ENCODE measurements at places on chromosomes 1 and 21.

DNA sequence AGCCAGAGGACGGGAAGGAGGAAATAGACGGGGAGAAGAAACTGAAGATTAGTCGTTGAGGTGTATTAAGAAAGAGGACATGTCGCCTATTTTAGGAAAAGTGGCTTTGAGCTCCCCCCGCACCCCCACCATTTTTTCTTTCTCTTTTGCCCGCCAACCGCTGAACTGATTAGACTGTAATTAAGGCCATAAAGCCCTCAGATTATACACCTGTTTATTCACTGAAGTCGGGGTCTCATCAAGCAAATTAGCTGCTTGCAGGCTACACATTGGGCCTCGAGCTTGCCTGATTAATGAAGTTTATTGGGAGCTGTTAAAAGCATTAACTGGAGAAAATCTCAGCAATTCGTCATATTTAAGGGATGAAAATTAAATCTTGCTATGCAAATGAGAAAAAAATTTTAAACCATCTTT, 119.4 kb upstream of the RRP15 start:
- DNase-seq = no peak

DNA sequence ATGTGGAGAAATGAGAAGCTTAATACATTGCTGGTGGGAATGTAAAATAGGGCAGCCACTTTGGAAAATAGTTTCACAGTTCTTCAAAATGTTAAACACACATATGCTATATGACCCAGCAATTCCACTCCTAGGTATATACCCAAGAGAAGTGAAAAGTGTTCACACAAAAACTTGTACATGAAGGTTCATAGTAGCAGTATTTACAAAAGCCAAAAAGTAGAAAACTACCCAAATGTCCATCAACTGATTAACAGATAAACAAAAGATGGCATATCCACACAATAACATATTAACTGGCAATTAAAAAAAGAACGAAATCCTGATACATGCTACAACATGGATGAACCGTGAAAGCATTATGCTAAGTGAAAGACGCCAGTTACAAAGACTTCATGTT, 33.7 kb downstream of the ARHGEF11 start:
- DNase-seq = no peak

DNA sequence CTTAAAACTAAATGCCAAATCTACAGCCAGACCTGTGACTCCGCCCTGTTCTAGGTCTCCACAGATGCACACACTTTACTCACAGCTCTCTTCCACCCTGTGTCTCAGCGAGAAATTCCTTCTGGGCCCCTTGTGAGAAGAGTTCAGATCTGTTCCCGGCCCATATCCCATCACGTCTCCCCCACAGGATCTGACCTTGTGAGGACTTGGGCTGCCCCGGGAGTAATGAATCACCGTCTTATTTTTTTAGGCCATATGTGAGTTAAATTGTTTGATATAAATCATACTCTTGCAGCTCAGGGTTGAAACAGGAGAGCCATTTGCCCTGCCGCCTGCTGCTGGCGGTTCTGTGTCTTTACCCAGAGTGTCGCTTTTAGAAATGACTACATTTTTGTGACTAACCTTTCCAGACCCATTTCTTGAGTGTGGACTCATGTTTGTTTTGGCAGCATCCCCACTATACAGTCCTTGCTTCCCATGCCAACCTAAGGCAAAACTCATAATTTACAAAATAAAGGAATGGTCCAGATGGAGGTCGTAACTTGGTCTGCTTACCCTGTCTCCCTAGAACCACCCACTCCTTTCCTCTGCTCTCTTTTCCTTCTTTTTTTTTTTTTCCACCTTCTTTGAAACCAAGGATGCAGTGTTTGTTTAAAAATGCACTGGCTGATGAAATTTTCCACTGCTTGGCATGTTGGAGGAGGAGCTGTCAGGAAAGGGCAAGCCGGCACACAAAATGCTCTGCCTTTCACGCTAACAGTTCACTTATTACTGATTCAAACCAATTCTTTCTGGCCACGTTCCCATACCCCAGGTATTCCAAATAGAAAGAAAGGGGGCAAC, 98.0 kb upstream of the C1orf105 start:
- peak; percentile 95 for DNase-seq

- no peak for DNase-seq
These were observed 142.5 kb downstream of the TIAM1 start for GRCh38 chr21:31201548-31201947.

DNA sequence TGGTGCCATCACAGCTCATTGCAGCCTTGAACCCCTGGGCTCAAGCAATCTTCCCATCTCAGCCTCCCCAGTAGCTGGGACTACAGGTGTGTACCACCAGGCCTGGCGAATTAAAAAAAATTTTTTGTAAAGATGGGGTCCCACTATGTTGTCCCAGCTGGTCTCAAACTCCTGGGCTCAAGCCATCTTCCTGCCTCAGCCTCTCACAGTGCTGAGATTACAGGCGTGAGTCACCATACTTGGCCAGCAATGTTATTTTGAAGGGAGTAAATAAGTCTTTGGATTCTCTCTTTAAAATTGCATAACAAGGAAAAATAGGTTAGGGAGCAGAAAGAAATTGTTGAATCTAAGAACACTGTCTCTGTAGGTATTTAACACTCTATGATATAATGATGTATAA, 111.3 kb downstream of the RPS6KC1 start:
- peak; percentile 58 for DNase-seq

GRCh38 chr1:161185282-161185682, 8.0 kb upstream of the B4GALT3 start:
- peak; percentile 67 for DNase-seq

DNA sequence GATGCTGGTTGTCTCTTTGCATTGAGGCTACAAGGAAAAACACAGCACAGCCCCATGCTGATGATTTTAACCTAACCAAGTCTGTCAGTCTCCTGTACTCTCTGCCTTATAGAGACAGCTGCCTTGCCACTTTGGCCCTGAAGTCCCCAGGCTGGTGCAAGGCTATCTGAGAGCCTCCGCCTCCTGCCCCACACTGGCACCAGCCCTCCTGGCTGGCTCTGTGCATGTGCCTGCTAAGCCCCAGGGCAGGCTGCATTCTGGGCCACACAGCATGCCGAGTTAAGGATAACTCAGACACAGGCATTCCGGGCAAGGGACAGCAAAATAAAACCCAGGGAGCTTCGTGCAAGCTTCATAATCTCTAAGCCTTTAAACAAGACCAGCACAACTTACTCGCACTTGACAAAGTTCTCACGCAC, 910 bp downstream of the RUNX1 start:
- peak; percentile 77 for DNase-seq

DNA sequence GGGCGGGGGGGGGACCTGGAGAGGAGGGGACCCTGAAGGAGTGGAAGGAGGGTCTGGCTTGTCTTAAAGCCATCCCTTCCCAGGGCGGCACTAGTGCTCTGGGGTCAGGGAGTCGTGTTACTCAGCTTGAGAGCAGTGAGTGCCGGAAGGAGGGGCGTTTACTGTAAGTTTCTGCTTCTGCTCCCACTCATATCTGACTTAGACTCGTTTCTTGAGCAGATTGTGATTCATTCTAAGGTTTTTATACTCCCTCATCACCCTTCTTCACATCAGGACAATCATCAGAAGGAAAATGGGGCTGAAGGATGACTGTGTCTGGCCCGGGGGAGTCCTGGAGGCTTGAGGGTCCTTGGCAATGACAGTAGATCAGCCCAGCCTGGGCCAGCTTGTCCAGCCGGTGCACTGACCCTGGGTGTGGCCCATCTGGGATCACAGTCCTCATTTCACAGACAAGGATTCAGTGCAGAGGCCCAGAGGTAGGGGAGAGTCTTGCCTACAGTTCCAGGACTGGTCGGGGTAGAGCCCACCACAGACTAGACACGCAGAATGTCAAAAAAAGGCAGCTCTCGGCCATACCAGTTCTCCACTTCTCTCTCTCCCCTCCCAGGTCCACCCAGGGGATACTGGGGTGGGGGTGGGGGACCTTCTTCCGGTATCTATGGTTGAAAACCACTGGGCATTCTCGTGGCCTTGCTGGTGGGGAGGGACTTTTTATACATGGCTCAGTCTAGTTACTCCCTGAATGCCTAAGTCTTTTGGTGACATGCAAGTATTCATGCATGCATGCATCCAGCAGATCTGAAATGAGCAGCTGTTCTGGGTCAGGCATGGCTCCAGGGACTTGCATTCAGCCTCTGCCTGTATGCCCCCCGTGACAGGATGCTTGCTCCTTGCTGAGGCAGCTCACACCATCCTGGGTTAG, 5.1 kb downstream of the TNFRSF8 start:
- DNase-seq = peak; percentile 73

DNA sequence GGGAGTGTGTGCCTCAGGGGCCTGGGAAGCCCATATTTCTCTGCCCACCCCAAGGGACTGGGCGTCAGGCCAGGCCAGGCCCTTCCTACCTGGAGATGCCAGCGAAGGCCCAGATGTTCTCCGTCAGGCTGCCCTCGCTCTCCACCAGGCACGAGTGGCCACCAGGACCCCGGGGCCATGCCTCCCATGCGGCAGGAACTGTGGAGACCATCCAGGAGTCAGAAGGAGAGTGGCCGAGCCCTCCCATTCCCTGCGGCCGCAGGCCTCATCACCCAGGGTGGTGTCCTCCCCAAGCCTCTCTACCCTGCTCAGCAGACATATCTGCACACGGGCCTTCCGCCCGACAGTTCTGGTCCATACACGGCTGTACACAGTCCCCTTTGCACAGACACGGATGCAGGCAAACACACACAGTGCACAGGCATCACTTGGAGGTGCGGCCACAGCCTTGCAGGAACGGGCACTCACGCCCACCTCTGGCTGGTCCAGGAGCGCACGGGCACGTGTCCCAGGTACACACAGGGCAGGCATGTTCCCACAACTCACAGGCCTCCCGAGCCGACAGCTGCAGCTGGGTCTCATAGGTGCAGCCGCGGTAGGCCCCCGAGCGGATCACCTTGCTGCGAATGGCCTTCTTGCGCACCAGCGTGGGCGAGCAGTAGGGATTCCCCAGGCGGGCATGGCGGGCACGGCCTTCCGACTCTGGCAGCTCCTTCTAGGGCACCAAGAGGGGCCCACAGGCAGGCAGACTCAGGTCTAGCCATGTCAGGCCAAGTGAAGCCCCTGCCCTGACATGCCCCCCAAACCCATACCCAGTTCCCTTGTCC, 5.9 kb upstream of the KIF17 start:
- no peak for DNase-seq

- DNase-seq = peak; percentile 48
These were observed 7.6 kb upstream of the TIE1 start for GRCh38 chr1:43293176-43293575.

DNA sequence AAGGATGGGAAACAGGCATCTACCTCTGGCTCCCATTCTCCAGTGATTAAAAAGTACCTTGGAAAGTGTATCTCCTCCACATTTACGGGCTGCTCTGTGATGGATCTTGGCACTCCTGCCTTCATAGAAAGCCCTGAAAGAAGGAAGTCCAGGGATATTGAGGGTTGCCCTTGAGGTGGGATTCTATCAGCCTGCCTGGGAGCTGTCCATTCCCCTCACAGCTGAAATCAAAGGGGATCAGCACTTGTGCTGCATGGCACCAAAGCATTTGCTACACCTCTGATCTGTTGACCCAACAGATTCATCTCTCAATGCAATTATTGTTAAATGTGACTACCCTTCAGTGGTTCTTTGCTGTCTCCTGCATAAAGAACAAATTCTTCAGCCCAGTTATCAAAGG, 442.0 kb upstream of the RUNX1 start:
- no peak for DNase-seq

GRCh38 chr1:61083013-61083806, 849 bp downstream of the NFIA start:
- DNase-seq = peak; percentile 42

DNA sequence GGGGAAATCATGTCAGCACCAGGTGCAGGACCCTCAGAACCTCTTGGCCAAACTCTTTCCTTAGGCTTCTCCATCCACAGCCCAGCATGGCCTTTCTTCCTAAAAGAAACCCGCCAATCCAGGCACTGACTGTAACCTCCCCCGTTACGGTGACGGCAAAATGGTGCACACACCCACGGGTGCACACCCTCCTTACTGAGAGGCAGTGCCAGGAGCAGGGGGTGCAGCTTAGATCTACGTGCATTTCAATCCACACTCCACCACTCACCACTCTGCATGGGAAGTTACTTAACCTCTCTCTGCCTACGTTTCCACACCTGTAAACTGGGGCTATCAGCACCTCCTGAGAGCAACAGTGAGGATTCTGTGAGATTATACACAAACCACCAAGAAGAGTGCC, 31.0 kb downstream of the SUSD4 start:
- DNase-seq = no peak

- DNase-seq = peak; percentile 99
These were observed 1.3 kb upstream of the DNAJC16 start for GRCh38 chr1:15525050-15526020.

DNA sequence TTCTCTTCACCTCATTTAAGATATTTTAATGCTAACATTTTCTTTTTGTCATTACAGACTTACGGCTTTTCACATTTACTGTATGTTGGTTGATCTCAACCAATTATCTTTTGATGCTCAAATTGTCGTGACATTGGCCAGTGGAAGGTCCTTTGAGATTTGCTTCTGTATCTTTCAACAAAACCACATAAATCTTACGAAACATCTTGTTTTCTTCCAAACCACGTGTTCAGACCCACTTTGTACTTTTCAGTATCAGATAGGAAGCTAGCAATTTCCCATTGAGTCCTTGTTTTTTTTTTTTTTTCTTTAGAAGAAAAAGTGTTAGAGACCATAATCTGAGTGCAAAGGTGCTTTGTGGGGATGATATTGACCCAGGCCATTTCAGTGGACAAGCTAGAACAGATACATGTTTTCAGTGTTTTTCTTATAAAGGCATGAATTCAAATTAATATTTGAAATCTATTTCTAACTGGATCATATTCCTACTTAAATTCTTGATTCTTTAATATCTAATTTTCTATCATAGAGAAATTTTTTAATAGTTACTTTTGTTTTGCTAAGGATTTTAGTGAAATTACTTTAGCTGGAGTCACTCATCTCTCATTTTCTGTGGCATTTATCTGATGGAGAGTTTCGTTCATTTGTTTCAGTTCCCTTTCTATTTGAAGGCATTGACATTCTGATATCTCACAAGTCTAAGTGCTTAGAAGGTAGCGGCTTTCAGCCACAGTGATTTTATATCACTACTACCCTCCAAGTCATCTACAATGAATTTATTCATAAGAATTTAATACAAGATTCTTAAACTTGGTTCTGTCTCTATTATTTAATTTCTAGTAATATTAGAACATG, 26.7 kb downstream of the ATG4C start:
- no peak for DNase-seq

DNA sequence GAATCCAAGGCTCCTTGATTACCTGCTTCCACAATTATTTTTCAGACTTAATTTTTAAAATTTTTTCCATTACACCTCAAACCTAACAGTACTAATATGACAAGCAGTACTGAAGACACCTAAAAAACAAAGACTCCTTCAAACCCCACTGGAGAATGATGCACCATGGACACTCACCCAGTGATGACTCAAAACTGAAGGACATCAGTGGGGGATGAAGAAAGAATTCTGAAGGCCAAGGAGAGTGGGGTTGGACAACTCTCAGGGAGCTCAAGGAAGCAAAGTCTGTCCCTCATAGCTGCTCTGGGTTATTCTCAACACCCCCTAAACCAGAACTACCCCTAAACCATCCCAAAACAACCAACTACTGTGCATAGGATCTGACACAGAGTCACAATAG, 2.4 kb upstream of the ARHGAP29 start:
- peak; percentile 31 for DNase-seq
